ENCODE measurements at places on chromosomes 12 and 14.

DNA sequence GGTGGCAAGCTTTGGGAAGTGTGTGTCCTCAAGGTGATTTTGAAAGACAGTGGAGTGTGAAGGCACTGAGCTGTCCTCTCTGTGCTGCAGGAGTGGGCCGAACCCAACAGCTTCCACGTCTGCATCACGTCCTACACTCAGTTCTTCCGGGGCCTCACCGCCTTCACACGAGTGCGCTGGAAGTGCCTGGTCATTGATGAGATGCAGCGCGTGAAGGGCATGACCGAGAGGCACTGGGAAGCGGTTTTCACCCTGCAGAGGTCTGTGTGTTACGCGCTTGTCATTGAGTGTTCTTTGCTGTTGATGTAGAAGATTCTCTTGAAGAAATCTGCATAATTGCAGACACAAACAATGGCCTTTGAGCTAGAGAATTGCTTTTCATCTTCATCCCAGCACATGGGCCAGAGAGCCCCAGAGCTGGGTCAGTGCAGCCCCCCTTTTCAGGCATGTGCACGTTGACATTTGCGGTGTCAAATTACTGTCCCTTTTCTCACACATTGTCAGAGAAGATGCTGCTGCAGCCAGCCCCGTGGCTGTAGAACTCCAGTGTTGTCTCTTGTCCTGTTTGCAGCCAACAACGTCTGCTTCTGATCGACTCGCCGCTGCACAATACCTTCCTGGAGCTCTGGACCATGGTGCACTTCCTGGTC lies 63.3 kb downstream of the EP400 start:
- DNase-seq = no peak

DNA sequence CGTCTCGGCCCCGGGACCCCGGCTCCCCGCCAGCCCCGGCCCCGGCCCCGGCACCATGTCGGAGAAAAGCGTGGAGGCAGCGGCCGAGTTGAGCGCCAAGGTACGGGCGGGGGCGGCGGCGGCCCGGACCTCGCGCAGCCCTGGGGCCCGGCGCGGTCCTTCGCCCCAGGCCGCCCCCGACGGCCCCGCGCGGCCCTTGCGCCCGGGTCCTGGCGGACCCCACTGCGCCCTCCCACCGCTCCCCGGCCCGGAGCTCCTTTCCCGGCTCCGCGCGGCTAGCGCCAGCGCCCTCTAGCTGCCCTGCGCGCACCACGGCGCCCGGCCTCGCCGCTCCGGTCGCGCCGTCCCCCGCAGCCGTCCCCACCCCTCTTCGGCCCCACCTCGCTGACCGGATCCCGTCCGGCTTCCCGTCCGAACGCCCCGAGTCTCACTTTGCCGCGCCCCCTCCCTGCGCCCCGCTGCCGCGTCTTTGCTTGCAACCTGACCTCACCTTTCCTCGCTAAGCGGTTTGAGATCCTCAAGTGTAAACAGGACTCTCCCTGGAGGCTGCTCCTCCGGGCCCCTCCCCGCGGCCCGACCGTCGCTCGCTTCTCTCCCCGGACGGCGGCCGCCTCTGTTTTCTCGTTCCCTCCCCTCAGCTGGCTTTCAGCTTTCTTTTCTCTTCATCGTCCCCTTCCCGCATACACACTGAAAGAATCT lies 637 bp downstream of the PTMS start:
- peak; percentile 85 for DNase-seq

GRCh38 chr12:68037616-68038255 lies 48.5 kb downstream of the IFNG-AS1 start:
- DNase-seq = no peak

DNA sequence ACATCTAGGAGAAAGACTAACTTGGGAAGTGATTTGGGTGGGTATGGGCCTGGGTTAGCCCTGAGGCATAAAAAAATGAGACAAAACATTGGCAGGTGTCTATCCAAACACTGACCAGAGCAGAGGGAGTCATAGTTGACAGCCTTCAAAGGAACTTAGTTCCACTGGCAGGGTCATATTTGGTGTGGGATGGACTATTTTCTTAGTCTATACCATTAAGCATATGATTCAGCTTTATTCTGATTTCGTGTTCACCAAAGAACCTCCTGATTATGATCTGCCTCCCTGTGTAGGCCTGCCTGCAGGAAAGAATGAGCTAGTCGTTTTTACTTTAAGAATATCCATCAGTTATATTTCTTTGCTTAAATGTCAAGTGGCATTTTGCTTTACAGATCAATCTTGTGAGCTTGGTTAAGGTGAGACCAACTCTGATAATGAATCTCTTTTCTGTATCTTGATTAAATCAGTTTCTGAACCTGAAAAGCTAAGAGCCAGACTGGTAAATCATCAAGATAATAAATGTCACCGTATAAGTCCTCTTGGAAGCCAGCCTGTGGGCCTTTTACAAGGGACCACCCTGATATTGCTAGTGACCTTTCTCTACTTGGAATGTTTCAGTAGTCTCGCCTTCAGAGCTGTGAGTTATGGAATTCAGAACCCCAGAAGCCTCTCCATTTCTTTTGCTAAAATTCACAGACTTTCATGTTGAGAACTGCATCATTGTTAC lies 182.9 kb downstream of the MON2 start:
- DNase-seq = no peak

DNA sequence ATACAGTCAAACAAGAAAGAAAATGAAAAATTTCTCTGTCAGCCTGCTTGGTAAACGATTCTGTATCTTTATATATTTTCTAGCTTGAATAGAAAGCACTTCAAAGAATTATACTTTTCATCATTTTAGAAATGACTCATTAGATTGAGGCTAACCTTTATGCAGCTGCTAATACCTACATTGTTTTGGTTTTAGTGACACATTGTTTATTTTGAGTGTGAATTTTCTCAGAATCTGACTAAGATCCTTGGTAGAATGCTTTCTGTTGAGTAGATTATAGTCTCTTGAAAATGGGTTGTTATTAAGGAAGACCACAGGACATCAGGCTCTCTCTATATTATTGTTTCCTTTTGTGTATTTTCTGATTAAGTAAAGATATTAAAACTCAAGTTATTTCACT lies at the start of gene PMCH:
Gene PMCH (minus strand): TSS at position 45 of the 400 bp plus-strand sequence. CDS start 63 bp downstream, outside the sequence.
- no peak for DNase-seq

DNA sequence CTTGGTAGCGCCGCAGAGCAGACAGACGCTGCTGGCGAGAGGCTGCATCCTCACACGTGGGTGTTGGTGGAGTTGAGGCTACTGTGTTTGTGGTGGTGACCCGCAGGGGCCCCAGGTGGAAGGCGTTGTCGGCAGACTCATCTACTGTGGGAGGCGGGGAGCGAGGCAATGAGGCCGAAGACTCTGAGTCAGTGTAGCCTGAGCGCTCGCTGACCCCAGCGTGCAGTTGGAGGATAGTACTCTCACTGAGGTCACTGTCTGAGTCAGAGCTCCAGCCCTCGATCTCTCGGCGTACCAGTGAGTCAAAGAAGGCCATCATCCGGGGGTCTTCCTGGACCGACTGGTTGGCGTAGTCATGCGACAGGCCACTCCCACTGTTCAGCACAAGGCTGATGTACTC lies 76.0 kb upstream of the ACTN1 start:
- DNase-seq = no peak

- DNase-seq = peak; percentile 45
Observed at GRCh38 chr14:96424109-96424989, 32.4 kb downstream of the AK7 start.

DNA sequence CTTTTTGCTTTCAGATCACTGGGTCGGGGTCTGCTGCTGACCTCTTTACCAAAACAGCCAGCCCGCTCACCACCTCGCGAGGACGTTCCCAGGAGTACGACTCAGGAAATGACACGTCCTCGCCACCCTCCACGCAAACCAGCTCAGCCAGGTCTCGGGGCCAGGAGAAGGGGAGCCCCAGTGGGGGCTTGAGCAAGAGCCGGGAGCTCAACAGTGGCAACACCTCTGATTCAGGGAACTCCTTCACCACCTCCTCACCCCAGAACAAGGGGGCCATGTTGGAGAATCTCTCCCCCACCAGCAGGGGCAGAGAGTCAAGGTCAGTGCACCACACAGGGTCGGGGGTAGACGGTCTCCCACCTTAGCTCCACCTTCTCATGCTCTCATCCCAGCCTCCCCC lies 33.4 kb upstream of the HSPB8 start:
- no peak for DNase-seq

Data from colonic mucosa (tissue), 4 donors.